ENCODE measurements at places on chromosomes 2 and 18.
A peak's percentile ranks its signal among the peaks of the same experiment; 100 is the strongest.

DNA sequence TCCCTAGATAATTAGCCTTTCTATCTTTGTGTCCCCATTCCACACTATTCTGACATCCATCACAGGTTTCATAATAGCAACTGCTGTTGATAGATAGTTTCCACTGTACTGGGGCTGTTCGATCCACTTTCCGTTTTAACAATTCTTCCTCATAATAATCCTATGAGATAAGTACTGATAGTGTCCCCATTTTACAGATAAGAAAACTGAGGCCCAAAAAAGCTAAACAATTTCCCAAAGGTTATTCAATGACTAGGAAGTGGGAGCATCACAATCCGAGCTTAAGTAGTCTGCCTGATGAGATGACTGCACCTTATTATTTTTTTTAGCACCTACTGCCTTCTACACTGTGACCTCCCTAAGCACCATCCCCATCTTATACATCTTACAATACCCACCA lies 569.2 kb downstream of the STK39 start:
- no peak for DNase-seq

DNA sequence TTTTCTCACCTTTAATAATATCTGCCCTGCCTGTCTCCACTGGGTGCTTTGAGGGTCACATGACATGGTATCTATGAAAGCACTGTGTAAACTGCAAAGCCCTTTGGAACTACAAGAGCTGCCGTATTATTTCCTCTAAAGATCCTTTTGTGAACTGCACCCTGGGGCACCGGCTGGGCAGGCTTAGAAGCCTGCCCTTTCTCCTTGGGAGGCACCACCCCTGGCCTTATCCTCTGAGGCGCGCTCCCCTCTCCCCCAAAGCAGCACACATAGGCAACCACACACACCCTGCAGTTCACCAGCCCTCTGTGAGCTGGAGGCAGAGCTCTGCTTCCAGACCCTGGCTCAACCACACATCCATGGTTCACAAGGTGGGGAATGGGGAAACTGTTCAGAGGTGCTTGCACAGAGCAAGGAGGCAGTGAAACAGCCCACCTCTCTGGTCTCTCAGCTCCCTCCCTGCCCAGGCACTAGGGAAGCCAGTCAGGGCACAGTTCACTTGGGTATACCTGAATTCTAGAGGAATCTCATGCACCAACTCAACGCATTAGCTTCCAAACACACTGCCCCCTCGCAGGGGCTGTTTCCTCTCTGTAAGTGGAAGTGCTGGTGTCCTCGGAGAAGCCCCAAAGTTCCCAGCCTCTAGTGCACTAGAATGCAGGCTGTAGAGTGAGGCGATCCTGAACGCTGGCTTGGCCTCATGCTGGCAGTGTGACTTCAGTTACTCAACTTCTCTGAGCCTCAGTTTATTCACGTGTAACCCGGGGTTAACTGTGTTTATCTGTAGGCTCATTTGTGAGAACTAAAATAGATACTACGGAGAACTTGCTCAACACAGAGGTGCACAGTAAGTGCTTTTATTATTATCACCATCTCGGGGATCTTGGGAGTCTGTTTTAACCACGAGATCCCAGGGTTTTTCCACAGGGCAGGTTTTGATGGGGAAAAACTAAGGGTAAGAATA lies 11.0 kb downstream of the SIGLEC15 start:
- DNase-seq, result no peak

- DNase-seq, result no peak
Measured at GRCh38 chr2:159279700-159280099, 6.8 kb downstream of the WDSUB1 start.

DNA sequence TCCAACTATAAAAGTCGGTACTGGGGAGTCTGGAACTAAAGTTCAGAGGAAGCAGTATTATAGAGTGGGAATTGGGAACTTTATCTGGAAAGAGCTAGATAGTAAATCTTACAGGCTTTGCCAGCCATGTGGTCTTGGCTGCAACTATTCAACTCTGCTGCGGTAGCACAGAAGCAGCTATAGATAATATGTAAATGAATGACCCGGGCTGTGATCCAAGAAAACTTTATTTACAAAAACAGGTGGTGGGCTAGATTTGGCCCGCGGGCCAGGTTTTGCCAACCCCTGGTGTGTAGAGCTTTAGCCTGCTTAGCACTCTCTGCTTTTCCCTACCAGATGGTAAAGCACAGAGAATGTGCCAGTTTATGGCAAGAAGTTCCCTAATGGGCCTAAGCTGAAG lies 70.8 kb downstream of the TNP1 start:
- no peak for DNase-seq

DNA sequence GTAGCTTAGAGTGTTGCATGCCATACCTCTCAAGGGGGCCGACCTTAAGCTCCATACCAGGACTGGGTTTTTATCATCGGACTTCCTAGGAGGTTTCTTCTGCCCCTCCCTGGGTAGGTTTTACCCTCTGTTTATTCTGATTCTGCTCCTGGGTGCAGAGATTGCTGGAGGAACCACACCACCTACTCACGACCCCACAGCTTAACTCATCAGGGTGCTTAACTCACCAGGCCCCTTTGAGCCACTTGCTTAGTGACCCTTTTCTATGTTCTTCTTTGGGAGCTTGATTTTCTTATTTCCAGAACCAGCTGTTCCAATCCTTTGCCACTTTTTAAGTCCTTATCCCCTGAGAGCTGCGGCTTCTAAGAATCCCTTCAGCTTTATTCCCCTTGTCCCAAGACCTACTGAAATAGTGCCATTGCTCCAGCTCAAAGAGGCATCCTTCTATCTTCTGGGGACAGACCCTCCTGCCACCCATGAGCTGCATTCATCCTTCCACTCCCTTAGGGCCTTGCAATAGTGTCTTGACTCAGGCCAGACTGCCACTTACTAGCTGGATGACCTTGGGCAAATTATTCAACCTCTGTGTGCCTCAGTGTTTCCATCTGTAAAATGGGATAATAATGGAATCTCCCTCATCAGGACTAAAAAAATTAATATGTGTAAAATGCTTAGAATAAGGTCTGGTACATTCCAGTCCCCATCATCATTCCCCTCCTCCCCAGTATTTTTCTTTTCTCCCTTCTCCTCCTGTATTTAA lies 5.8 kb downstream of the OXER1 start:
- no peak for DNase-seq

GRCh38 chr2:147033044-147033443 lies 811.8 kb upstream of the ACVR2A start:
- no peak for DNase-seq

DNA sequence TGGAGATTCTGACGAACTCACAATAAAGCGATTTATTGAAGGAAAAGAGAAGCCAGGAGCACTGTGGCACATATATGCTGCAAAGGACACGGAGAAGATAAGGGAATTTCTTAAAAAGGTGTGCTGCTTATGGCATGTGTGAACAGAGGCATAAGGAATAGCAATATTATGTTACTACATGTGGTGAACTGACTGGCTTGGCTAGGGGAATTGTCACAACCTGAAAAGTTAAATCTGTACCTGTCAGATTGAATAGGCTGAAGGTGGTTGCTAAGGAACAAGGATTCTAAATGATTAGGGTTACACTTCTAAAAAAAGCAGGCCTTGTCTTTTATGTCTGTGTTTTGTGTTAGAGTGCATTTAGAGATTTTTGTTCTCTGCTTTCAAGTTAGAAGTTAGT lies 48.4 kb downstream of the KDM3A start:
- DNase-seq, result no peak

DNA sequence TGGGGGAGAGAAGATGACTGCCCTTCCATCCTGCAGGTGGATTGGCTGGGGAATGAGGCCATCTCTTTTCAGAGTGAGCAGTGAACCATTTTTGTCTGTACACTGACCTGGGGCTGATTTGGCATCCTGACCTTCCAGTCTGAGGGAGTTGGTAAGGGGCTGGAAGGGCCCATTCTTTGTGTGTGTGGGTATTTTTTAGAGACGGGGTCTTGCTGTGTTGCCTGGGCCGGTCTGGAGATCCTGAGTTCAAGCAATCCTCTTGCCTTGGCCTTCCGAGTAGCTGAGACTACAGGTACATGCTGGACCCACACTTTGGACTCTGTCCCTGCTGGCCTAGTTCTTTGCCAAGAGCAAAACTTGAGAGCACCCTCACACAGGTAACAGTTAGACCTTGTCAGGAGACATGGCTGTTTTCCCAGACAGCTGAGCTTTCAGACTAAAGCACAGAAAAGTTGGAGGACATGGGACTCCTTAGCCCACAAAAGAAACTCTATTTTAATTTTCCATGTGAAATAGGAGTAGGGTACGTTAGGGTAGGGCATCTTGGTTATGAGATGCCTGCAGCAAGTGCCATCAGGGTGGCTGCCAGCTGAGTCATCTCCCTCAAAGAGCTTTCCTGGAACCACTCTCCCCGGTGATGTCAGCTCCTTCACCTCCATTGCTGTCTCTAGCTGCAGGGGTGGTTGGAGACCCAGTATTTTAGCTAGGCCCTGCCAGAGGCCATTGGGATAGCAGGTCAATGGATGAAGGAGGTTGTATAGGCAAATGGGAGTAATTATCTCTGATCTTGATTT lies 60.7 kb downstream of the DGKD start:
- DNase-seq, result peak; percentile 60

GRCh38 chr2:21318263-21318662 lies 194.5 kb downstream of the TDRD15 start:
- no peak for DNase-seq

- DNase-seq, result no peak
Measured at GRCh38 chr2:226847090-226847489, 11.2 kb downstream of the RHBDD1 start.

GRCh38 chr2:138201286-138201685 lies 237.0 kb downstream of the HNMT start:
- DNase-seq, result no peak

DNA sequence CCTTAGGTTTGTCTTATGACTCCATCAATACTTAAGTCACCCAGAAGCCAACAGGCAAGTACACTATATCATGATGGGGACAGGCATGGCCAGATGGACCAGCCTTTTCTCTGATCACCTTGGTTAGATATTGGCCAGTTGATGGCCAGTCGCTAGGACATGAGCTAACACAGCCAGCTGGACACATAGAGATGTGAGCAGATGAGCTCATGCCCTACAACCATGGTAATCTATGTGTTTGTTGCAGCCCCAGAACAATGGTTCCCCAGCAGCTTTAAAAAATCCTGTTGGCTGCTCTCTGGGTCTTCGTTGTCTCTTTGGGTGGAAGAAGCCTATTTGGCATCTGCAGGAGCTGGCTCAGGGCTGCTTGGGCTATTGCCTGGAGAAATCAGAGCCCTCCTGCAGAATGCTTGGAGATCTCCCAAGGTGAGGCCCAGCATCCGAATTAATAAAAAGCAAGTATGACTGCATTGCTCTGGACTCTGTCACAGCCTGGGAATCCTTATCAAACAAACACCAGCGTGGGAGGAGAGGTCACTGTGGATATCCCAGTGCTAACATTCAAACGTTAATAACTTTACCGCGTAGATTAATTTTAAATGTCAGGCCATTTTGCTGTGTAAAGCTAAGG lies 62.3 kb upstream of the KLHL29 start:
- DNase-seq, result no peak

DNA sequence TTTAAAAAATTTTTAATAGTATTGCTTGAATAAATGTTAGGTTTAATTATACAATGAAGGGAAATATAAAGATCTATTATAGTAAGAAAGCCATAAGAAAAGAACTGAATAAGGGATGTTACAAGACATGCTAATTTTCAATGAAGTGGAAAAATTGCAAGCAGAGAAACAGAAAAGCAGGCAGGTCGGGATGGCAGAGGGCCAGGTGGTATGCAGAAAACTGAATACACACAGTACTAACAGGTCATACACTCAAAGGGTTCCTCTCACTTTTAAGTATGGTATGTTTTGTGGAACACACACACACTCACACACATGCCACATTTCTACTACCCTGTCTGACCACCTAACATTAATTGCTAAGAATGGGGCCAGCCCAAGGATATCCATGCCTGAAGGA lies 76.7 kb upstream of the DTNA start:
- DNase-seq, result no peak

GRCh38 chr2:219912491-219912921 lies 285.1 kb downstream of the SLC4A3 start:
- DNase-seq, result no peak

- no peak for DNase-seq
Measured at GRCh38 chr2:122191331-122191730, 435.9 kb downstream of the TSN start.

- DNase-seq, result no peak
Measured at GRCh38 chr2:232795920-232796319, 19.6 kb upstream of the KCNJ13 start.

GRCh38 chr2:29450596-29451222 lies 335.5 kb downstream of the CLIP4 start:
- DNase-seq, result no peak

DNA sequence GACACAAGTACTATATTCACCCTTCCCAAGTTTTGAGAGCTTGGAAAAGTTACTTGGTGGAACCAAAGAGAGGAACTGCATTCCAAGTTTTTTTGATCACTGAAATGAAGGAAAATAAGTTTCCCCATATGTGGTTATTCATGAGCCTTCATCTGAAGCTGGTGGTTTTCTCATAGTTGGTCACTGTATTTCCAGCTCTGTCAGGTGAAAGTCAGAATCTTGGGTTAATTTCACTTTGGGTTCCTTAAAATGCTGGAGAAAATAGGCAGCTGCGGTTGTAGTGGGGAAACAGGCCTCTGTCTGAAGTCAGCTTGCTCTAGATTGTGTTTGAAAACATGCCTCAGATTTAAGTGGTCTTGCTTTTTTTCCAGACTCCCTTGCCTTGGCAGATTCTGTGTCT lies 200.5 kb downstream of the HRH4 start:
- no peak for DNase-seq

GRCh38 chr2:45299361-45299760 lies 290.1 kb upstream of the SIX2 start:
- DNase-seq, result no peak

DNA sequence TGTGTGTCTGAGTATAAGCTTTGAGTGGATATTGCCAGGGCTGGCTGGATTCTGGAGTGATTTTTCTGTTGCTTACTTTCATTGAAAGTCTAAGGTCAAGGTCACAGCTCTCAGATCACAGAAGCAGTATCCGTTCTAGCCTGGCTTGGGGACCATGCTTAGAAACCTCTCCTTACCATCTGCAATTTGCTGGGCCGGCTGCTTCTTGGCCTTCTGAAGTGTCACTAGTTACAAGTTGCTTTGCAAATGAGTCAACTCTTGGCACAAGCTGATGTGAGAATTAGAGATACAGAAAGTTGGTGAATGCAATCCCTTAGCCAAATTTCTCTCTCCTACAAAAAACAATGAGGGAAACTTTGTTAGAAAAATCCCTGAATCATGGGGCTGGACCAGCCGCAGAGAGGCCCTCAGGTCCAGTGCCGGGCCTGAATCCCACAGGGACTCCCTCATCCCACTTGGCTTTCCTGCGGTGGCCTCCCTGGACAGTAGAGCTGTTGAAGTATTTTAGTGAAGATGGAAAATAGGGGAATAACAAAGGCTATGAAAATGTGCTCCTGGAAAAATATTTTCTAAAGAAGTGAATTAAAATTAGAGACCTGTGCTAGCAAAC lies 92.7 kb upstream of the CNGA3 start:
- DNase-seq, result no peak

- no peak for DNase-seq
Measured at GRCh38 chr18:48838921-48839818, 111.6 kb downstream of the SMAD7 start.

DNA sequence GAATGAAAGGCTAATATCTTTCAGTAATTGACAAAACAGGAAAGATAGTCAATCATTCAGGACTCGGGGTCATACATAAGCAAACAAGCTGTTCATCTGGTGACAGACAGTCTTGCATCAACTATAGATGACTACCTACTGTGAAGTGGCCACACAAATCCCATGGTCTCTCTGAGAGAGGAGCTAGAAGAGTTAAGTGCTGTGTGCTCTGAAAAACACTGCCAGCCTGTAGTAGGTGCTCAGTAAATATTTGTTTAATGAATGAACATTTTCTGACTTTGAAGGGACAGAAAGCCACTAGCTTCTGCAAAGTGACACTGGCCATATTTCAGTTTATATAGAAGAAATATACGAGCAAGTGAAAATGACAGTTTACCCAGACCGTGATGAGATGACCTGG lies 184.0 kb upstream of the CHAC2 start:
- no peak for DNase-seq

Measured in stimulated activated CD4-positive, alpha-beta T cell treated with anti-CD3 and anti-CD28 coated beads, Interleukin-2, amount 100 ng/mL, for 4 hours (primary cell).